ENCODE measurements at places on chromosomes 4 and X.

DNA sequence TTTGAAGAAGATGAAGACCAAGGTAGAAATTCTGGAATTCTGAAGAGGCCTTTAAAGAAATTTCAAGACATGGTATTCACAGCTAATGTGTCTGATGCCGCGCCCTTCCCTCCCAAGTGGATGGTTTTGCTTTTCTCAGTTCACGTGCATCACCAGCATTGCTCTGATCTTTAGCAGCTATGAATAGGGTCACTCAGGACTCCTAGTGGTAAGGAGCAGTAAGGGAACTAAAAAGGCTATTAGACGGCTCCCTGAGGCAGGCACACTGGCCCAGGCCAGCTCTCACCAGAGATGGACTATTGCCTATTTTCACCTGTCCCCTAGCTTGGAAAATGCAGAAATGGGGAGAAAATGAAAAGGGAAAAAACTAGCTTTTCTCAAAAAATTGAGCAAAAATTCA, 447.5 kb upstream of the RASGEF1B start:
- DNase-seq = peak; percentile 0

DNA sequence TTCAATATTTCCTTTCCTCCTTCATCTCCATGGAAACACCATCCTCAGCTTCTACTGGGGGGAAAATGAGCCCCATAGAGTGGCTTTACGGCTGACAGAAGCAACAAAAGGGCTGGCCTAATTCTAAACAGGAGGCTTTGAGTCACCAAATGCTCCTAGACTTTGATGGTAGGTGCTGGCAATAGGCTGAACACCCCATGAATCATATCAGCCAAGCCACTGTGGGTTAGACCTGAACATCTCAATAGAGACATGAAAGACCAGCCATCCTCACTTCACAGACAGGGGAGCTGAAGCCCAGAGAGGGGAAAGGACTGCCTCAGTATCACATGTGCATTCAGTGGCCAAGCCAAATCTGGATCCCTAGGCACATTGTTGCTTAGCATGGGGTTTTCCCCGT, 107.6 kb downstream of the AMER1 start:
- DNase-seq = no peak

DNA sequence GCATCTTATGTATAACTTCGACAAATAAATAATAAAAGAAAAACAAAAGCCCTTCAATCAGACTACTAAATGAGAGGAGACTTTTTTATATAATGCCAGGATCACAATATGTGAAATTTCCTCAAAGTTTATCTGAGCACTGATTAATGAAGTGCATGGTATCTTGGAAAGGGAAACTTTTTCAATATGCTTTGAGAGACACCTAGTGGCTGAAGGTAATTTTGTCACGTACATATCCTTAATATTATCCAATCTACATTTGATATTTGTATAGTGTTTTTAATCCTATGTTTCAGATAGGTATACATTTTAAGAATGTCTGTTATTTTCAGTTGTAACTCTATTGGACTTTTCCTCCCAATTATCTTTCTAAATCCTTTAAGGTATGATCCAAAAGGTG, 146.8 kb downstream of the KLHL4 start:
- no peak for DNase-seq

DNA sequence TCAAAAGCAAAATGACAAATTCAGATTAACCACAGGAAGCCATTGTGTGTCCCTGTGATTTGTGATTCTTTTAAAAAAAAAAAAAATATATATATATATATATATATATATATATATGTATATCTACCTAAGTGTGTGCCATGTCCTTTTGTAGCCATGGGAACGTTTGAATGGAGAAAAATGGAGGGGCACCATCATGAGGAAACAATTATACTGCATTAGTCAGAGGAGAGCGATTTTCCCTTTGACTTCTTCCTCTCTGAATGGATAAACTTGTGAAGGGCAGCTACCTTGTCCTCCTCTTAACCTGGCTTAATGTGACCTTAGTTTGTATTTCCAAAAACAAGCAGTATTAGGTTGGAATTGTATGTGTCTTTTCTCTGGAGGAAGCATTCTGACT, 23.3 kb upstream of the CBLL2 start:
- peak; percentile 28 for DNase-seq

Measured in EH (cell line).